ENCODE measurements at places on chromosomes 2 and 18. TPM values are rescaled to one million over a fixed set of nuclear protein-coding genes. Genes with fewer than 3 reads are reported as not detected.

Gene CHST9
- total RNA-seq, result not detected

Gene CCDC121
- total RNA-seq, result 1.2 TPM

Gene DRC1
- 0.33 TPM for total RNA-seq

Gene CNRIP1
- total RNA-seq, result under 0.01 TPM

- no peak for DNase-seq
Observed at GRCh38 chr2:159942146-159942545, 120.3 kb downstream of the PLA2R1 start.

- no peak for DNase-seq
Observed at GRCh38 chr2:223588251-223588650, 13.9 kb downstream of the SCG2 start.

DNA sequence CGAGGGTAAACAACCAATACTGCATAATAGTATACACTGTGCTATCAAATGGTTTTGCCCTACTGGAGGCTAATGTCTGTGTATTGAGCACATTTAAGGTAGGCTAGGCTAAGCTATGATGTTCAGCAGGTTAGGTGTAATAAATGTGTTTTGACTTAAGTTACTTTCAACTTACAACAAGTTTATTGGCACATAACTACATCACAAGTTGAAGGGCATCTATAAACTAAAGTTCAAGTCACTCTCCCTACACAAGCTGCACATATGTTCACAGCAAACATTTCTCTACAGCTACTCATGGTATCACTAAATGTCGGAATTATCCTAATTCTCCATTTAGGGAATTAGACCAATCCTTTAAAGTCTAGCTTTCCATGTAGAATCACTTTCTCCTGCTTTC lies 11.4 kb downstream of the ARL5A start:
- no peak for DNase-seq

- DNase-seq, result no peak
Observed at GRCh38 chr2:216279459-216279858, 92.8 kb downstream of the MARCHF4 start.

GRCh38 chr2:154600927-154601494 lies 97.5 kb upstream of the KCNJ3 start:
- no peak for DNase-seq

GRCh38 chr2:71891155-71891554 lies 256.5 kb downstream of the CYP26B1 start:
- DNase-seq, result no peak

DNA sequence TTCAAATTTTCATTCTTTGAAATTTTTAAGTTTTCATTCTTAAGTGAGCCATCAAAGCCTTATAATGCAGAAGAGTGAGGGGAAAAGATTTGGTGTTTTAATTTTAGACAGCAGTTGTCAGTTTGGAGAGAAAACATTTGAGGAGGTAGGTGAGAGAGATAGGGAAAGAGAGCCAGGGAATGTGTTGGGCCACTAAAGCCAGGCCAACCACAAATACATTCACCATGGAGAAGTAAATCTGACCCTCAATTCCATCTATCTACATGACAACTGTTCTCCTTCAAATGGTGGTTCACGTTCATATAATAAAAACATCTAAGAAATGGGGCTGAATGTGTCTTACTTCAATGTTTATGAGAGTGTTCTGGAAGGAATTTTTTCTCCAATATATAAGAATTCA lies 553.0 kb upstream of the SYT4 start:
- no peak for DNase-seq

DNA sequence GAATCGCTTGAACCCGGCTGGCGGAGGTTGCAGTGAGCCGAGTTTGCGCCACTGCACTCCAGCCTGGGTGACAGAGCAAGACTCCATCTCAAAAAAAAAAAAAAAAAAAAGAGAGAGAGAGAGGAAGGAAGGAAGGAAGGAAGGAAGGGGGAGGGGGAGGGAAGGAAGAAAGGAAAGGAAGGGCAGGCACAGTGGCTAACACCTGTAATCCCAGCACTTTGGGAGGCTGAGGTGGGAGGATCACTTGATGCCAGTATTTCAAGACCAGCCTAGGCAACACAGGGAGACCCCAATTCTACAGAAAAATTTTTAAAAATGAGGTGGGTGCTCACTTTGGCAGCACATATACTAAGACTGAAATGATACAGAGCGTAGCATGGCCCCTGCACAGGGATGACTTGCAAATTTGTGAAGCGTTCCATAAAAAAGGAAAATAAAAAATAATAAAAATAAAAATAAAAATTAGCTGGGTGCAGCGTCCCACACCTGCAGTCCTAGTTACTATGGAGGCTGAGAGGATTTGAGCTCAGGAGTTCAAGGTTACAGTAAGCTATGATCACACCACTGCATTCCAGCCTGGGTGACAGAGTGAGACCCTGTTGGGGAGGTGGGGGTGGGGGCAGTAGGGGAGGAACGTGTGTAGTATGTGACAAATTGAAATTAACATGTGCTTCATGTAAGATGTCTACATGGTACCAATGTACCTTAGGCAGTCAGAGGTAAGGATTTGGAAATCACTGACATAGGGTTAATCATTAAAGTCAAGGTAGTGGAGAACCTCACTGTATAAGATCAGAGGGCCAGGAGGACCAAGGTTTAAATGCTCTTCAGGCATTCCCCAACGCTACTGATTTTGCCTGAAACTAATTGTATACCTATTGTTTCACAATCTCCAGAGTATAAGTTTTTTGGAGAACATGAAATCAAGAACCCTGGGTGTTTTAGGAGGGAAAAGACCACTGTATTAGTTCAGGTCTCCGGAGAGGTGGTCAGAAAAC lies 1.4 kb downstream of the WDCP start:
- no peak for DNase-seq

DNA sequence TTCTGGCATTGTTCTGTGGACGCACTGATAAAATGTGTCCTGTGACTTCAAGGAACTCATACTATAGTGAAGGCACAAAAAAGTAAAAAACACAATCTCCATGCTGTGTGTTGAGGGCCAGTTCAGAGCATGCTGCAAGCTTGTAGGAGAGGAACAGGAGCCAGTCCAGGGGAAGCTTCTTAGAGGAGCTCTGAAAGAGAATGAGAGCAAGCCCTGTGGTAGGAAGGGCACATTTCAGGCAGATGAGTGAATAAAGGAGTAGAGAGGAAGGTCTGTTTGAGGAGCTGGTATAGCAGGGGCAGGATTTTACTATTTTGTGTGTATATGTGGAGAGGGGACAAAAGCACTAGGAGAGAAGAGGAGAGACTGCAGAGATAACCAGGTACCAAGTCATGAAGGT lies 478.3 kb downstream of the ZEB2 start:
- DNase-seq, result no peak

- no peak for DNase-seq
Observed at GRCh38 chr18:78920456-78921138, 59.0 kb upstream of the SALL3 start.

DNA sequence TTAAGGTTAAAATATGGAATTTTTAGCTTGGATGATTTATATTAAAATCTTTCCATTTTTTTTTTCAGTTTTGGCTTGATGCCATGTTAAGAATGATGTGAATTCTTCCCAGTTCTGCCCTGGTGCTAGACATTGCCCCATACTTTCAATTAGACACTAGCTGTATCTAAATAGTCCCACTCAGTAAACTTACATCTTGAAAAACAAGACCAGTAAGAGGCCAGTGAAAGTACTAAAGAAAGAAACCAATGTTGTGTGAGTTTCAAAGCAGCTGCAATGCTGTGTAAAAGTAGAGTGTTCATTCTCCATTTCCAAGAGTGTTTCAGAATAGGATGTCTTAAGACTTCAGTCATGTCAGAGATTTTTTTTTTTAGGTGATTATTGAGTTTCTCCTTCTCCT lies 40.0 kb upstream of the CYBRD1 start:
- no peak for DNase-seq

DNA sequence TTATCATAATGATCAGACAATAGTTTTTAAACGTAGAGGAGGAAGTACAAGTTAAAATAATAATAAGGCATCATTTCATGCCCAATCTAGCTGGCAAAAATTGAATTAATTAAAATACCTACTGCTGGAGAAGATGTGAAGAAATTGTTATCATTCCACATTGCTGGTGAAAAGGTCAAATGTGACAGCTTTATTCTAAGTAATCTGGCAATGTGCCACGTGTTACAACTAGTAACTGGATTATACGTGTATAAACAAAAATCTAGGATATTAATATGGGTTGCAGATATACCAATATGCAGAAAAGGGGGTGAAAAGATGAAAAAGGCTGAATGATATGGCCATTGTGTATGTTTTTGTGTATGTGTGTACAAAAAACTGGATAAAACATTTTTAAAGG lies 32.4 kb downstream of the SMAD2 start:
- no peak for DNase-seq

GRCh38 chr2:218722876-218723785 lies 12.5 kb downstream of the TTLL4 start:
- no peak for DNase-seq

- DNase-seq, result no peak
Observed at GRCh38 chr2:55062754-55063153, 12.5 kb upstream of the RTN4 start.

All from mammary epithelial cell (primary cell).